ENCODE measurements at places on chromosomes 16 and 17. TPM values are rescaled to one million over a fixed set of nuclear protein-coding genes. Genes with fewer than 3 reads are reported as not detected.

PDILT gene
- total RNA-seq: not detected

- H3K27me3 ChIP-seq: no peaks in the 10 kb centered on the region
- no peak overlapping the region for H3K4me3 ChIP-seq
- H3K36me3 ChIP-seq: peaks cover 4% of the 10 kb centered on the region
- peaks cover 30% of the 10 kb centered on the region for H3K4me1 ChIP-seq
- DNase-seq: no peak
These were observed 41.0 kb downstream of the TOM1L2 start for GRCh38 chr17:17931159-17931558.

- DNase-seq: no peak
- no peak overlapping the region for H3K4me3 ChIP-seq
- peaks cover under 1% of the 10 kb centered on the region for H3K4me1 ChIP-seq
These were observed 383.9 kb downstream of the WWOX start for GRCh38 chr16:78483124-78483992.

DNA sequence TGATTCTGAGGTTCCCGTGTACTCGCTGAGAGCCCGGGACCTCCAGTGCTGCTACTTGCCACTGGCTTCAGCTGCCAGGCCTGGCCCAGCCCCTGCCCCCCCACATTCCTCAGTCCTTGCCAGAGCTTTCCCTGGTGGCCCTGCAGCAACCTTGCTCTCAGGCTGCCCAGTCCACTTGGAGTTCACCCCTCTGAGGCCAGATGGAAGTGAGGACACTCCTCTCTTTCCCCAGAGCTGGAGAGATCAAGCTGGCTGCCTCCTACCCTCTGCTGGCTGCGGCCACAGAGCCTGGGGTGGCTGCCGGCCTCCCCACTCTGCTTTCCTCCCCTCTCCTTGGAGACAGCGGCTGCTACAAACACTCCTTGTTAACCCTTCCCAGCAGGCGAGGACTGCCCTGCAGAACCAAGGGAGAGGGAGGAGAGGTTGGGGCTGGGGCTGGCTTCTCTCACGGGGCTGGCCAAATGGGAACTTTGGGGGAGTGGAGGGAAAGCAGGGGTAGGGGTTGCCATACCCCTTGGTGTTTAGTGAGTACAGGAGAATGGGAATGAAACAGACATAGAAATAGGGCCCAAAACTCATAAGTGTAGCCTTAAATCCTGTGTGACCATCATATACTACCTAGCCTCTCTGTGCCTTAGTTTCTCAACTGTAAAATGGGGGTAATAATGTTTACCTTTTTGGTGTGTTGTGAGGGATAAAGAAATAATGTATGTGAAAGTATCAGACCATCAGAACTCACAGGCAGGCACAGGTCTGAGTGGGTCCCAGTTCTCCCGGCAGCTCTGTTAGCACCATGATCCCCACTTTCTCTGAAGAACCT lies at the start of gene GAS2L2:
TSS of gene GAS2L2 (minus strand) at position 295 of the 820 bp plus-strand sequence. CDS start 389 bp downstream, outside the sequence.
- no peak for DNase-seq
- H3K27me3 ChIP-seq: peaks cover 47% of the 10 kb centered on the region
- no peak within 1 kb of the TSS for H3K4me3 ChIP-seq
- peaks cover 3% of the 10 kb centered on the region for H3K36me3 ChIP-seq
- peaks cover 2% of the 10 kb centered on the region for H3K4me1 ChIP-seq

DNA sequence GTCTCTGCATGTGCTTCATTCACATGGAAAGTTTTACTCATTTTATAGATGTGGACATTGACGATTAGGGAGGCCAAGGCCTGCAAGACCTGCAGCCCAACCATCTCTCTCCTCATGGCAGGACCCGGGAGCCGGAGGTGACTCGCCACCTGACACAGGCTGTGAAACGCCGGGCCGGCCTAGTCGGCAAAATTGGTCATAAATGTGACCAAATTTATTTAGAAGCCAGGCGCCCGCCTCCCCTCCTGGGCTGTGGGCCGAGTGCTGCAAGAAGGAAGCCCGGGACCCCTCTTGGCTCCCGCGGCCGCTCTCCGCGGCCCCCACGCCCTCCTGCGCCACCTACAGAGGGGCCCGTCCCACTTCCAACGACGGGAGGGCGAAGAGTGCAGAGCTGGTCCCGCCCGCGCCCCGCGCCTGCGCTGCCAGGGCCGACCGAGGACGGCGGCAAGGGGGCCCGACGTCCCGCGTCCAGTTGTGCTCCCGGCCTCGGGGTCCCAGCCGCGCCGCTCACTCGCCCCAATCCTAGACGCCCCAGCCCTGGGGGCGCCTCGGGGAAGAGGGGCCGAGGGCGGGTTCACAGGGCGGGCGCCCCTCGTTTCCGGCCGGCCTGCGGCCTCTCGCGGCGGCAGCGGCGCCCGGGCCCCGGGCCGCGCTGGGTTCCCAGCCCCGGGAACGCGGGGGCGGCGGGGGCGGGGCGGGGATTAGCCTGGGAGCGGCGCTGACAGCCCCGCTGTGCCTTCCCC lies 47.5 kb downstream of the WNT3 start:
- peak overlapping the region; percentile 73 for H3K4me3 ChIP-seq
- H3K27ac ChIP-seq: no peak overlapping the region
- DNase-seq: no peak
- peaks cover 5% of the 10 kb centered on the region for H3K4me1 ChIP-seq

NXN gene
- total RNA-seq: 3.3 TPM

DCUN1D3 gene
- total RNA-seq: 3.9 TPM

CCL4 gene
- 2.2 TPM for total RNA-seq
